ENCODE measurements at places on chromosomes 16 and 17.

DNA sequence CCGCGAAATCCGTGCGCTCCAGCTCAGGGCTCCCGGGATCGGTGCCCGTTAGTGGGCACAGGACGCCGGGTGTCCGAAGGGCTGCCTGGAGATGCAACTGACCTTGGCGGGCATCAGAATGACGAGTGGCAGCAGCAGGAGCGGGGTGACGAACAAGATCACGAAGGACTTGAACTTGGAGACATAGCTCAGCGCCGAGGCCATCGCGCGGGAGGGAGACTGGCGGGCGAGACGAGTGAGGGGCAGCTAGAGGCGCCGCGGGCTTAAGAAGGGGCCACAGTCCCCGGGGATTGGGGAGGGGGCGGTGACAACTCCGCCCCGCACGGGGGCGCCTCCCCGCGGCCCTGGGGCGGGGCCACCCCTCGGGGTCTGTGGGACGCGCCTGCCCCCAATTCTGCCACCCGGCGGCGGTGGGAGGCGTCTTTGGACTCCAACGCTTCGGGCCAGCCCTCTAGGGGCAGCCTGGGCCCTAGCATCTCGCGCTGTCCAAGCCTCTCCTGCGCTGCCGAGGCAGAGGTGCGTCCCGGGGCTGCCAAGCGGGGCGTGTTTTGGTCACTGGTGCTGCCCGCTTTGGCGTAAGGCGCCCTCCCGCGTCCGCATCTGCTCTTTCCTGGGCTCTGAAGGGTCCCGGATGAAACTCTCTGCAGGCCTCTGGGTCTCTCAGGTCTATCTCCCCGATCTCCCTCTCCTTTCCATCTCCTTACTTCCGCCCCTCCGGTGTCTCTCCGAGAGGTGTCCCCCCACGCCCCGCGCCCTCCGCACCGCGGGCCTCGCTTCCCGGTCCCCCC lies at the start of gene SLC13A5:
Gene SLC13A5 (minus strand): TSS at position 240 of the 788 bp plus-strand sequence. CDS start 36 bp downstream, at position 204.
- DNase-seq = no peak

DNA sequence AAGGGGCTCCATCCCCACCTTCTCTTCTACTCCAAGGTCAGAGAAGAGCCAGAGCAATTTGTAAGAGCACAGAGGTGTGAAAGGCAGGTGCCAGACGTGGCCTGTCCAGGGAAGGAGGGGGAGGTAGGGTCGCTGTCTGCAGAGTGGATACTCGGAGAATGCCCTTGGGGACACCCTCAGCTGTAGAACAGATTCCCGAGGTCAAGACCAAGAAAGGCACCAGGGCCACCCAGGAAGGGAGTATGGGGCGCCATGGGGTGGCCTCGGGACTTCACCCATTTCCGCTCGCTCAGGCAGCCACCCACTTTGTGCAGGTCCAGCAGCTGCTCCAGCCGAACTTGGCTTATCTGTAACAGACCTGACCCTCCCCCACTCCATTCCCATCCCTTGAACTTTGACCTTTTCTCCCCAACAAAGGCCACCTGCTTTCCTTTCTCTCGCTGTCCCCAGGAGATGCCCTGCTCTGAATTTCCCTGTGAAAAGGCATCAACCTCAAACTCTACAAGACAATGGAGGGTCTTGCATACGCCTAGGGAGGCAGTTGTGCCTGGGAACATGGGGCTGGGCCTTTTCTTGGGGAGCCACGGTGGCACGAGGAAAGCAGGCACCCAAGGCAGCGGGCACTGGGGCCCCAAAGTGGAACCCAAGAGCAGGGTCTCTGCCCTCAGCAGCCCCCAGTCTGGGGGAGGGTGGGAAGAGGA lies 11.3 kb upstream of the AXIN2 start:
- no peak for DNase-seq

GRCh38 chr17:11639736-11640462 lies 41.6 kb downstream of the DNAH9 start:
- DNase-seq = no peak

DNA sequence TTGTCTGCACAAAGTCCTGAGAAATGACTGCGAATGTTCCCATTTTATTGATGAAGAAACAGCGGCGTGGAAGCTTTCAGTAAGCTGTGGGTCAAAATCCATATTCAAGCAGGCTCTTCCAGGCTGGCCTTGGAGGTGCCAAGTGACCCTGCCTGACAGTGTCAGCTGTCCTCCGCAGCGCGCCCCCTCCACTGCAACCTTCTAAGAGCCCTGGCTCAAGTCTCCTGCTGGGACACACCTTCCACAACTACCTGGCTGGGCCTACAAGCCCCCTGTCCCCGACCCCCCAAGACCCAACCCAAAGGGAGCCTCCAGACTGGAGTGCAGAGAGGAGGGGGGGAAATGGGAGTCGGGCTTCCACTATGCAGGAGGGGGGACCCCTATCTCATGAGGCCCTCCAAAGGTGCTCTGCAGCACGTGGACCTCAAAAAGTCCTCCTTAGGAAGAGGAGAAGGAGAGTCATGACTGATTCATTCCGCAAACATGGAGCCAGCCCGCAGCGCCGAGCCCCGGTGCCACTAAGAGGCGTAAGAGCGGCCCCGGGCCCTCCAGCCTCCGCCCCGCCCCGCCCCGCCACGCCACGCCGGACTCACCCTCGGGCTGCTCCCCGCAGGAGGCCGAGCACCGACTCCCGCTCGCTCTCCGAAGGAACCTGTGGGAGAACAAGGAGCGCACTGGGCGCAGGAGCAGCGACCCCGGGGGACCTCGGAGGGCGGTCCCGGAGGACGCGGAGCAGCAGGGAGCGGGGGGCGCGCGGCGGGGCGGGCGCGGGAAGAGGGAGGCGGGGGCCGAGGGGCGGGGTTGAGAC lies 574 bp downstream of the MPP3 start:
- no peak for DNase-seq

- DNase-seq = no peak
Measured at GRCh38 chr16:30741461-30741914, 6.7 kb upstream of the PHKG2 start.
